ENCODE measurements at places on chromosomes 12 and 14.

DNA sequence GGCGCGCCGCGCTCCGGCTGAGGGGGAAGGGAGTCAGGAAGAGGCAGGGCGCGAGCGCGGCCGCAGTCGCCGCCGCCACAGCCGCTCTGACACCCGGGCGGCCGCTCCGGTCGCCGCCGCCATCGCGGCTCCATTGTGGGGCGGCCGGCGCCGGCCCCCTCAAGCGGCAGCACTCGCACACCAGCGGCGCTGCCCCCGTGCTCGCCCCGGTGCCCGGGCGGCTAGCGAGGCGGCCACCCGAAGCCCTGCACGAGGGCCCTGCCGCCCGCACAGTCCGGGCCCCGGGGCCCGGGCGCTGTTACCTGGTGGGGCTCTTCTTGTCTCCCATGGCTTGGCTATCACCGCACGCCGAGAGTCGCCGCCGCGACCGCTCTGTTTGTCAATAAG lies 202 bp downstream of the YAF2 start:
- peak; percentile 57 for ATAC-seq

DNA sequence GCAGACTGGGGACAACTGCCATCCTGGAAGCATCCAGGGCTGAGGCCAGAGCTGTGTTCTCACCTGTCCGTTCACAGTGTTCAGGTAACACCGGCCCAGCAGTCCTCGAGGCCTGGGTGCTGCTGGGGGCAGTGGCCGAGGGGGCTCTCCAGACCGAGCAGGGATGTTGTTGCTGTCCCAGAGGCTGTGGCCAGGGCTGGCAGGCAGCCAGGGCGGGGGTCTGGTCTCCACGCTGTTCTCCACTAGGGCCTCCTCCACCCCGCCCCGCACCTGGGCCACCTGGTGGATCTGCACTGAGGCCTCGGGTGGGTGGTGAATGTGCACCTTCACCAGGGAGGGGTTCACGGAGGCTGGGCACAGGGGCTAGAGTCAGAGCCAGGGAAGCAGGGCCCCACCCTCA lies 57.4 kb downstream of the ISCA2 start:
- ATAC-seq: no peak

DNA sequence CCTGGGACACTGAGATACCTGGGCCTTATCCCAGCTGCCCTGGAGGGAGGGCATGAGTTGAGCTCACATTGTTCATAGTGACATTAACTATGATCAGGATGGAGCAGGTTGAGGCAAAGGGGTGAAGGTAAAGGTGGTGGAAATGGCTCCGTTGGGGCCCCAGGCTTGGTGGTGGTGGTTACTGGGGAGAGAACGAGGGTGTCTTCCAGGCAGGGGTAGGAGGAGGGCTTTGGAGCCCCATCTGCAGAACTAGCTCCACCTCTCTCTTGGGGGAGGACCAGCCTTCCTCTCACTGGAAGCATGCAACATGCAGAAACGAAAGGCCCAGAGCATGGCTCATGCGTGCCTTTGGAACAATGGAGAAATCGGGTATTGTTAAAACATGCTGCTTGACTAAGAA lies 217.0 kb downstream of the SLC41A2 start:
- no peak for ATAC-seq

DNA sequence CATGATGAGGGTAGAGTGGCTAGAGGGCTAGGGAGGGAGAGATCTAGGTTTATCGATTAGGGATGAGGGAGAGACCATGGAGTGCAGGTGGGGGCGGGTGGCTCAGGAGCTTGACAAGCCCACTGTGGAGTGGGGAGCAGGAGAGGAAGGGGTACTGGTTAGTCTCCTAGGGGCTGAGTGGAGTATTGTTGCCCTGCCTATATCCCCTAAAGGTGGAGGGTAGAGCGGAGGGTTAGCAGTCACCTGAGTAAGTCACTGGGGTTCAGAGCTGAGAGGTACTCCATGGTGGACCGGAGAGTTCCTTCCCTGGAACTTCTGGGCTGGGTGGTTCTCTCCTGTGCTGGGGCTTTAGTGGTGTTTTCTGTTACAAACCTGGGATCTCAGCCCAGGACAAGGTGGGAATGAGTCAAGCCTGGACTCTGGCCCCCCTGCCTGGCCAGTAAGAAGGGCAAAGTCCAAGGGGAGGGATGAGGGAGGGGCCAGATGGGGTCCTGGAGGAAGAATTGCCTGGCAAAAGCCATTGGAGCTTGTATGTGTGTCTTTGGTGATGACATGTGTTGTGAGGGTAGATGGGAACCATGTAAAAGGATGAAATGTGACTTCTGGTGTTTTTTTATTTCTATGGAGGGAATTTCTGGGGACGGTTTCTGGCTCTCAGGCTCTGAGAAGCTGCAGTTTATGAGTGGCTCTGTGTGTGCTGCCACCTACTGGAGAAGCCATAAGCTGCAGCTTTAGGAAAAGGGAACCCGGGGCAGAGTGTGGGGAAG lies at the start of gene CIDEB:
CIDEB (minus strand) TSS at position 403 of the 767 bp plus-strand sequence; CDS start at position 284, 119 bp downstream.
- peak; percentile 38 for ATAC-seq

- ATAC-seq: no peak
These were observed at the start of gene BEST3 for GRCh38 chr12:69698769-69699540. BEST3 (minus strand) TSS chr12:69699303; CDS start chr12:69697798, 1,505 bp downstream.

GRCh38 chr14:89489761-89490437 lies 72.9 kb upstream of the FOXN3 start:
- ATAC-seq: peak; percentile 37

GRCh38 chr12:108700833-108701541 lies 30.3 kb downstream of the CORO1C start:
- ATAC-seq: no peak

DNA sequence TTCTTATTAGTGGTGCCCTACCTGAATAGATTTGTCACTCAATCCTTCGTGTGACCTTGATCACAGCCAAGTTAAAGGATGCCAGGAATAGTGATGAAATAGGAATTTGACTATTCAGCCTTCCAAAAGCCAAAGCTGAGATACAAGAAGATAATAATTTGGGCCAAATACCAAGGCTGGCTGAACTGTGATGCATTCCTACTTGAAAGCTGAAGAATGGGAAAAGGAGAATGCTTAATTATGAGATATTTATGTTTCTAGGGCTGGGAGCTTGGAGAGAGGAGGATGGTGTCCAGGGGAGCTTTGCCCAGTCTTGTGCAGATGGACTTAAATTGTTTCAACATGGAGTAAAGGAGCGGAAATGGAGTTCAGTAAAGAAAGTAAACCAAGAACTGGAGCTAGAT lies 5.2 kb downstream of the RNASE7 start:
- ATAC-seq: no peak

DNA sequence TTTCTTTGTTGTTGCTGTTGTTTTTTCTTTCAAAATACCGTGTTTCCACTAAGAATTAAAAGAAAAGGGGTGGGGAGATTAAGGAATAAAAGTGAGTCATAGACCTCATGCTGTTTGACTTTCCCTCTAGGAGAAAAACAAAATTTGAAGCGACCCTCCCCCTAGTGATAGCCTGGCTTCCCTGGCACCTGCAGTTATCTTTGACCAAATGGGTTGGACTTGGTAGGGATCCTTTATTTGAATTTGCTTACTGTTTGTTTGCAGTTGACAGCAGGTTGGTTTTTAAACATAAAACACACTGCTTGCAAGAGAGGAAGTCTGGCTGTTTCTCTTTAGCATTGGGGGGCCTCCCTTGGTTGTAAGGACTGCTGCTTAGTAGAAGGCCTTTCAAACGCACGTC lies 14.0 kb downstream of the OTX2 start:
- ATAC-seq: no peak

GRCh38 chr14:32648434-32648833 lies 290.2 kb upstream of the NPAS3 start:
- no peak for ATAC-seq

DNA sequence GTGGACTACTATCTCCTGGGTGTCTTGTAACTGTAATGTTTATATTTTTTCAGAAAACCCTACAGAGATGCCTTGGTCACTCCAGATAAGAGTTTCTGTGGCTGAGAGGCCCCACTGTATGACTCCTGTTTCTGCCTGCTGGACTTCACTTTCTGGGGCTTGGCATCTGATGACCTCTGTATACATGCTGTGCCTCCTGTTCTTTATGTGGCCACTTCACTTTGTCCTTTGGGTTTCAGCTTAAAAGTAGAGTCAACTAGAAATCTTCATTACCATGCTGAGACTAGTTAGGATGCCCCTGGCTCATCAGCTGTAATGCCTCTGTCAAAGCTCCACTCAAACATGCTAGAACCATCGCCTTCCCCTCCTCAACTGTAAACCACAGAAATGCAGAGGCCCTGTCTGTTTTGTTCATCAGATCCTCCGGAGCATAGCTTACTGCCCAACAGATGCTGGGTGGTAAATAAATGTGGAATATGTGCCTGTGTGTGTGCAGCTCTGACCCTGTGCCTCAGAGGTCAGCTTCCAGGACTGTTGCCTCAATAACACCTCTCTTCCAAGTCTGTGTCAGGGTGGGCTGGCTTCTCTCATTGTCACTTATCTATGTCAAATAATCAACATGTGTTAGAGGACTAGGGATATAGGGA lies 25.5 kb downstream of the ZNF664 start:
- no peak for ATAC-seq

Data from motor neuron (in vitro differentiated cells).